AG10803 (cell line): ENCODE measurements at places on chromosomes 11 and 22.

DNA sequence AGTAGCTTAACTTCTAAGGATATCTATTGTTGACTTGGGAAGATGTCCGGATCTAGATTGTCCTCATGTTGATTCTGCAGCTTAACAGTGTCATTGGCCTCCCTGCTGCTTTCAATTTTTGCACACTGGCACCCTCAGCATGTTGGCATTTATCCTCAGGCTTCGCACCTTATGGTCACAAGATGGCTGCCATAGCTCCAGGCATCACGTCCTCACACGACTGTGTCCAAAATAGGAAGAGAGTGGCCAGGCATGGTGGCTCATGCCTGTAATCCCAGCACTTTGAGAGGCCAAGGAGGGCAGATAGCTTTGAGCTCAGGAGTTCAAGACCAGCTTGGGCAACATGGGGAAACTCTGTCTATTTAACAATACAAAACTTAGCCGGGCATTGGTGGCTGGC is 58.3 kb upstream of the RASD2 start:
- no peak for DNase-seq

DNA sequence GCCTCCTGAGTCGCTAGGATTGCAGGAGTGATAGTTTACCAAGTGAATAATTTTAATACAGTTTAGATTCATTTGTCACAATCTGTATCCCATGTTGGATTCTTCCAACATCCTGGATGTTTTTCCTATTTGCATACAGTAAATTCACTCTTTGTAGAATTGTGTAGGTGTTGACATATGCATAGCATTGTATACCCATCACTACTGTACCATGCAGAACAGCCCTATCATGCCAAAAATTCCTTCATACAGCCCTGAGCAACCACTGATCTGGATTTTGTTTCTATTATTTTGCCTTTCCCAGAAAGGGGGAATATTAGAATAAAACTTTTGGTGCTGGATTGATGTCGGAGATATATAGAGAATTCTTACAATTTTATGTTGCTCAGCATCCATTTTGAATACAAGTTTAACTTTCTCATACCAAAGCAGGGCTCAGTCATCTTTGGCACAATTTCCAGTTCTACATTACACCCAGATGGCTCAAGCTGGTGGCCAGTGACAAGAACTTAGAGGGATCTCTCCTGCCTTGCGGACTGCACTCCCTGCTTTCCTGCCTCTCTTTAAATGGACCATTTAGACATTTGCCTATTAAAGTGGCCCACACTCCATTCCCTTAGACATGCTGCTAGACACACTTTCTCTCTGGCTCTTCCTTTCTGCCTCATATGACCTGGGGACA is 45.4 kb upstream of the CFAP300 start:
- DNase-seq = peak; percentile 18

- no peak for DNase-seq
Measured at GRCh38 chr22:21055880-21056319, 10.2 kb downstream of the LRRC74B start.

- peak; percentile 67 for DNase-seq
Measured at GRCh38 chr11:72972496-72973128, 158.4 kb downstream of the ATG16L2 start.

GRCh38 chr22:44143579-44143978 is 37.1 kb upstream of the PARVG start:
- no peak for DNase-seq

DNA sequence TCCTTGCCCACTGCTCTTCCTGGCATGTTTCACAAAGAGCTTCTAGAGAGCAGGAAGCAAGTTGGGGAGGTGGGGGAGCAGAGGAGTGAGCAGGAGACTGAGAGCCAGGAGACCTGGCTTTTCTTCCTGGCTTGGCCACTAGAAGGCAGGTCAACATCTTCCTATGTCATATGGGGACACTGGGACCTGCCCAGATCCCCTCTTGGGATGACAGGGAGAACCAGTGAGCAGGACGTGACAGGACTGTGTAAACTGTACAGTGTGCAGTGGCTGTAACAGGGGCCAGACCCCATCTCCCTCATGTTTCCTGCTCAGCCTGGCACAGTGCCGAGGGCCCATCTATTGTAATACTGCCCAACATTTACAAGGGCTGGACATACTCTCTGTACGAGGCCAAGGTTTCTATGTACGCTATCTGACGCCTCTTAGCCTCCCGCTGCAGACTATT is 29.4 kb downstream of the GDPD5 start:
- no peak for DNase-seq

- DNase-seq = no peak
Measured at GRCh38 chr11:107651672-107652071, 60.2 kb downstream of the SLN start.

DNA sequence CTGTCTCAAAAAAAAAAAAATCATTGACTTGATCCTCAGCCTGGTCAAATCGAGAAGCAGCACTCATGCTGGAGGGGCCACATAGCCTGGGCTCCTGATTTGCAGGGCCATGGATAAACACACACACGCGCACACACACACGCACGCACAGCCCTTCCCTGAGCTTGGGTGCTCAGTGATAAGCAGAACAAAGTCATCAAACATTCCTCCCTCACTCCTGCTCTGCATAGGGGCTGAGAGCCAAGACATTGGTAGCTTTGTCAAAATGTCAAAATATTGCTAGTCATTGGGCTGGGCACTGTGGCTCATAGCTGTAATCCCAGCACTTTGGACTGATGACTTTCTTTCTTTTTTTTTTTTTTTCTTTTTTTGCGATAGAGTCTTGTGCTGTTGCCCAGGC is 34.0 kb upstream of the A4GALT start:
- peak; percentile 79 for DNase-seq

DNA sequence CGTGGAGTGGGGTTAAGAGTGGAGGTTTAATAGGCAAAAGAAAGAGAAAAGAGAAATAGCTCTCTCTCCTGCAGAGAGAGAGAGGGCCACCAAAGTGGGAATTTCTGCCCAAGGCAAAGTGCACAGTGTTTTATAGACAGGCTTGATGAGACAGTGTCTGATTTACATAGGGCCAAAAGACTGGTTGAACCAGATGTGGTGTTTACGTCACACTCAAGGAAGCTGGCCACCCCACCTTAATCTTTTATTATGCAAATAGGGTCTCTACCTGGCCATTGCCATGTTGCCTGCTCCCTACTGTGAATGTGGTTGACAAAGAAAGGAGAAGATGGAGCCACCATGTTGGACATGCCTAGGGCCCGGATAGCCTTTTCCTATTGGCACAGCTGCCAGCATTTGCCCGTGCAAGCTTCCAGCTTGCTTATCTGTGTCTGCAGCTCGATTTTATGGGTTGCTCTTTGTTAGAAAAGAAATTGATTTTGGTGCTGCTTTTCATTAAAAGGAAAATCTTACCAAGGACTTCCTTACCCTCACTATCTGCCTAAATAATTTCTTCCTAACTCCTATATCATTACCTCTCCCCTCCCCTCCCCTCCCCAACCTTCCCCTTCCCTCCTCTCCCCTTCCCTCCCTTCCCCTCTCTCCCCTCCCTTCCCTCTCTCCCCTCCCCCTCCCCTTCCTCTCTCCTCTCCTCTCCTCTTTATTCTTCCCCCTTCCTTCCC is 436.0 kb downstream of the NELL1 start:
- DNase-seq = no peak

- no peak for DNase-seq
Measured at GRCh38 chr11:114556135-114556534, 3.5 kb downstream of the NXPE1 start.

DNA sequence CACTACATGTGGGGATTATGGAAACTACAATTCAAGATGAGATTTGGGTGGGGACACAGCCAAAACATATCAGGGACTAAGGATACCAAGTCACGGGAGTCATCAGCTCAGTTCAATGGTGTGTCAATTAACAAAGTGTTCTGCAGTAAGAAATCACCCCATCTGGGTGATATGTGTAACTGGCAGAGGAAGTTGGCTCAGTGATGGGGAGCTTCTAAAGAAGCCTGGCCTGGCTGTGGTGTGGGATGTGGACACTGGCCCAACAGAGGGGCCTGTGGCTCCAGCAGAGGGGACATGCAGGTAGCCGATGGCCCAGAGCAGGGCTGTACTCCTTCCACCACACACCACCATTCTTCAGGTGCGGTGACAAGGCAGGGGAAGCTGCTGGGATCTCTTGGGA is 31.6 kb downstream of the RPS6KA4 start:
- DNase-seq = no peak

DNA sequence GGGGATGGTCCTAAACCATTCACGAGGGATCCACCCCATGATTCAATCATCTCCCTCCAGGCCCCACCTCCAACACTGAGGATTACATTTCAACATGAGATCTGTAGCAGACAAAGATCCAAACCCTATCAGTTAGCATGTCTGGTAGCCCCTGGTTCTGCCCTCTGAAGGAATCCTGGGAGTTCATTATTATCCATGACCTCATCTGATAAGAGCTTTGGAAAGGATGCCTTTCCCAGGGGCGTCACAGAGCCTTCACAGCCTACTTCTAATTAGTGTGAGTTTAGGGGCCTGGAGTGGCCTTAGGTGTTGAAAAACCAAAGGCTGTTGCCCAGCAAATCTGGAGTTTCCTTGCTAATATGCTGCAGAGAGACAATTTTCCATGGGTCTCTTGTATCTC is 8.6 kb upstream of the EIF3M start:
- DNase-seq = no peak

DNA sequence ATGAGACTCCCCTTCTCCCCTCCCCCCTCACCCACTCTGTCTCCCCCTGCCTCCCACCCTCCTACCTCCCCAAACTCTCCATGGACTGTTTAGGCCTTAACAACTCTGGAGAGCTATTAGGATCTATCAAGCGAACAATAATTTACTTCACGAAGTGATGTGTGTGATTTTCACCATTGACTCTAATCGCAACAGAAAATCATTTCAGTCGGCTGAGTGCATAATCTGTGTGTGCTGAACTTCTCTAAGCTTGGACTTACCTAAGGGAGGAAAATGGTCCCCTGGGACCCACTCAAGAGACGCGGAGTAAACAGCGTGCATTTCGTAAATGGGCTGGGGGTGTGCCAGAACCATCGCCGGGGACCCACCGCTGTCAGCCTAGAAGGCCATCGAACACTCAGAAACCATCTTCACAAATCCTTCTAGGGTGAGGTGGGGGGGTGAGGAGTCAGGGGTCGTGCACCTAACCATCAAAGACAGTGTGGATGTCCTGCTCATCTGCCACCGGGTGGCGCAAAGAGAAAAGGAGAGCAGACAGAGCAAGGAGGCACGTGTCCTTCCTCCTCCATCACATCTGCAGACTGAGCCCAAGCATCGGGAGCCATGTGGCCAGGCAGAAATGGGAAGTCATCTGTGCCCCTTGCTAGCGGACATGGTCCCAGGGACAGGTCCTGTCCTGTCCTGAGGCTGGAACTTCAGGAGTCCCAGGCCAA is 62.1 kb upstream of the NUP50 start:
- DNase-seq = peak; percentile 80

- DNase-seq = peak; percentile 95
Measured at GRCh38 chr22:28116219-28116673, 197.2 kb upstream of the PITPNB start.

DNA sequence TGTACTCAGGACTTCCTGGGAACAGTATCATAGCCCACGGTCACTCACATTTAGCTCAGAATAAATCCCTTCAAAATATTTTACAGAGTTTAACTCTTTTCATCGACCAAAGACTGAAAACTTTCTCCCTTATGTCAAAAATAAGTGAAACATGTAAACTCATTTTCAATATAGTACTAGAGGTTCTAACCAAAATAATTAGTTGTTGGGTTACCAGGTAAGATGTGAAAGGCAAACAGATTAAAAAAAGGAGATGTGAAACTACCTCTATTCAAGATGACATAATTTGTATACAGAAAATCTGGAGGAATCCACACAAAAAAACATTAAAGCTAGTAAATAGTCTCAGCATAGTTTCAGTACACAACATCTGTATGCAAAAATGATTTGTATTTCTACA is 20.3 kb downstream of the XKR3 start:
- no peak for DNase-seq

- DNase-seq = peak; percentile 54
Measured at GRCh38 chr11:65225279-65226102, 36.3 kb upstream of the POLA2 start.

GRCh38 chr11:18394275-18394927 is at the start of gene LDHA:
TSS of gene LDHA (plus strand) at chr11:18394563. CDS start at chr11:18396843, 2,280 bp downstream.
- DNase-seq = peak; percentile 97

DNA sequence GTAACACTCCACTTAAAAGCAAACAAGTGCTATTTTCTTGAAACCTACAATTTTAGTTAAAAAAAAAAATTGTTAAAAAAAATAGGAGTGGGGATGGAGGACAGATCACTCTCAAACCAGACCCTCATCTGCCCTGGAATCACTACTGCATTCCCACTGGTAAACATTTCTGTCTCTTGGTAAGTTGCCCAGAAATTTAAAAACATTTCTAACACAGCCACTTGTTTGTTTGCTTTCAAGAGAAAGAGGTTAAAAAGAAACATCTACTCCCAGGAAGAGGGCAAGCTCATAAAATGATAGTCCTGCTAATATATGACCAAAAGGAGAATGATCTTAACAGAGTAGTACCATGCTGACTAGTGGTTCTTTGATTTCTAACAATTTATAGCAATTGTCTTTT is 83.3 kb downstream of the SGSM3 start:
- peak; percentile 22 for DNase-seq

GRCh38 chr11:10441091-10441490 is 14.0 kb upstream of the AMPD3 start:
- peak; percentile 23 for DNase-seq
